ENCODE measurements at places on chromosomes 4 and X.

GRCh38 chrX:105723966-105724735, 98.2 kb upstream of the NRK start:
- DNase-seq: no peak

GRCh38 chrX:122582280-122582974, 601.7 kb upstream of the GRIA3 start:
- no peak for DNase-seq

DNA sequence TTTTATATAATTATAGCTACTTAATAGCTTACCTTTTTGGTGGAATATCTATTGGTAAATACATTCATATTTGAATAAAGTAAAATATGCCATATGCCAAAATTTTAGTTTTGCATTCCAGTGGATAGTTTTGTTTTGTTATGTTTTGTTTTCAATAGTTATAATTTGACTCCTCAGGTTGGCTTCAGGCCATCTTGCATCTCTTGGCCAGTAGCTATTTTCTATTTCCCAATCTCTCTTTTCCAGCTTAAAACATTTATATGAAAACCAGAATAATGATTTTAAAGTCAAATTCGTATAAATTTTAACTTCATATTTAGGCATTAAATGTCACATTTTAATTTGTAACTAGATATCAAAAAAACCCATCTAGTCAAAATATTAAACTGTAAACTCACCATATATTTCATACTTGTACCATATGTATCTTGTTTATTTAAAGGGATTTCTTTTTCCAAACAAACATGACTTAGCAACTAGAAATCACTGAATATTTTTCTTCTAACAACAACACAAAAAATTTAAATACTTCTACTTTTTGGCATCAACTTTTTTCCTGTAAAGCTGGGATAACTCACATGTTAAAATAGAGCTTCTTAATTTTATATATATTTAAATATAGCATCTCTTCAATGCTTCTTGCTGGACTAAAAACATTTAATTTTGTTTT, 1209.6 kb downstream of the PCDH7 start:
- no peak for DNase-seq

DNA sequence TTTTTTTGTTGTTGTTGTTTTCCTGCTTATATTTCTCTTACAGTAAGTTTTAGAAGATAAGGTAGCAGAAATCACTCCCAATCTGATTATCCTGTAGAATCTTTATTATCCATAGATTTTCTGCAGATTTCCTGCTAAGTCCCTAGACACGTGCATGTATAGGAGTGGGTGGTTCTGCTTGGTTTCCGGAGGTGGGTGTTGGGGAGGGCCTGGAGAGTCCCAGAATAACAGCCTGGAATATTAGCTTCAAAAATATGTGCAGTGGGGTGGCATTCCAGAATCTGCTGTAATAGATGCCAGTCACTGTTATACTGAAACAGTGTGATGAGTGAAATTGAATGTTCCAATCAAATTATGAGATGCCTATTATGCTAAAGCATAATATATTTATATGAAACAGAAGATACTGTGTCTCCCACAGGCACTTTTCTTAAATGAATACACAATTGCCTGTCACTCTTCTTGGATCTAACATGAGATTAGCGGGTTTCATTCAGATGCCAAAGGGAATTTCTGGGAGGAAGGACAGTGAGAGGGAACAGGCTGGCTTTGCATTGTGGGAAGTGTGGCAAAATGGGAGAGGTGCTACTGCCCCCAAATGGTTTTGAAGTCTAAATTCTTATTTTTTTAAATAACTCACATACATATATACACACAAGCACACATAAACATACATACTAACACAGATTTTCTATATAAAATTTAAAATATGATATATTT, 37.6 kb downstream of the C4orf50 start:
- DNase-seq: no peak

DNA sequence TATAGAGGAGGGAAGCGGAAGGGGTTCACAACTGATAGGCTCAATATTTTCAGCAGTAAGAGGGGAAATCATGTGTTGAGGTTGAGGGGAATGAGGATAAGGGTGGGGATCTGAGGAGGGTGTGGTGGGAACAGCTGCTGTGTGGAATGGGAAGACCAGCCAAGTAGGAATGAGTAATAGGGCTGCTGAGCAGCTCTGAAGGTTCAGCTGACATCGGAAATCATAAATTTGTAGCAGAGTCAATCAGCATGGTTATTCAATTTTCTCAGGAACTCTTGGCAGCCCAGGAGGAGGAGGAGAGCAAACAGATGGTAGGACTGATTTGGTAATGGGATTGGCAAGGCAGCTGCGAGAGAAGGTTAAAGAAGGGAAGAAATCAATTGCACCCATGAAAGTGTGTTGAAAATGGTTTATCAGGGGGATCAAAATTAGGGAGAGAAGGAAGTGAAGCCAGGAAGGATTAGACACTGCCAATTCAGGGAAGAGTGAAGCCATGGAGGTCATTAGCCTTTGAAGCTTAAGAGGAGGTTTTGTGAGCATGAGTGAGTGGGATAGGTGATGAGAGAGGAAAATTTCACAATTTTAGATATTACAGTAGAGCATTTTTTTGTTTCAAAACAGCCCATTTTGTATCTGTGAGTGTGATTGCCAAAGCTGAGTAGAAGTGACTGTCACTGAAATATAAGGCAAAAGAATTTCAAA, 82.6 kb downstream of the PCDH7 start:
- no peak for DNase-seq

- no peak for DNase-seq
These were observed 88.2 kb downstream of the CRMP1 start for GRCh38 chr4:5804656-5805055.

- DNase-seq: no peak
These were observed 1485.6 kb downstream of the PCDH19 start for GRCh38 chrX:98924511-98924910.

DNA sequence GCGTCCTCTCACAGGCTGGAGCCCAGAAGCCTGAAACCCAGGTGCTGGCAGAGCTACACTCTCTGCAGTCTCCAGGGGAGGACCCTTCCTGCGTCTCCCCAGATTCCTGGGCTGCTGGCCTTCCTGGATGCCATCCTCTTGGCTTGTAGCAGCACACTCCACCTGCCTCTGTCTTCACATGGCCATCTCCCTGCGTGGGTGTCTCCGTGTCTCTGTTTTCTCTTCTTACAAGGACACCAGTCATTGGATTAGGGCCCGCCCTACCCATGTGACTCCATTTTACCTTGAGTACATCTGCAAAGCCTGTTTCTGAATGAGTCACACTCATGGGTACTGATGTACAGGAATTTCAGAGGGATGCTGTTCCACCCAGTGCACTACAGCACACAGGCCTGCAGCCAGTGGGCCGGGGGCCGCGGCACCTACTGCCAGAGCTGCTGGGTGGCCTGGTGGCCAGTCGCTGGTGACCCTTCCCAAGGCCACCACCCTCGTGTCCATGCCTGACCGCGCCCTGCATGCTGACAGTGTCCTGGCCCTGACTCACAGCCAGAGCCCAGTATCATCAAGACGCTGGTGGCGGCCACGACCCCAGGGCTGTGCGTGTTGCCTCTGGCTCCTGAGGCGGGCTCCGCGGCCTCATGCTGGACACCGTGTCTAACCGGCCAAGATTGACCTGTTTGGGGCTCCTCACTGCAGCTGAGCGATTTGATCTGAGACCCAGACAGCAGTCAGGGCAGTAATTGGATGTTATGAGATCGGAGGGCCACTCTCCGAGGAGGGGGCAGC, 63.6 kb upstream of the NKX1-1 start:
- DNase-seq: no peak

GRCh38 chrX:26845056-26845455, 618.1 kb downstream of the PPP4R3C start:
- DNase-seq: no peak

GRCh38 chr4:165580351-165580905, 201.6 kb downstream of the CPE start:
- no peak for DNase-seq

DNA sequence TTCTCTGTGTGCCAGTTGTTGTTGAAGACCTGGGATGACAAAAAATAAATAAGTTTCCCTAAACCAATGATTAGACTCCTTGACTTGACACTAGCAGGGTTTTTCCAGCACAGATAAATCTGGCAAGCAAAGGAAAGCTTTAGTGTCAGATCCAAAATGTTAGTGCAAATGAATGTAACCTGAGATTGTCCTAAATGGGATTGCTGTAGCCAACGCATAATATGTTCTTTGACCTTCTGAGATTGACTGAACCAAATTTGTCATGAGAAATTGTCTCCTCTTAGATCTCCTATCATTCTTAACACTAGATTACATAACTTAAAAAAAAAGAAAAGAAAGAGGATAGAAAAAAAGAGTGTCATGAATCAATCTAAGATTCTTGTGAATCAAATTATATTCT, 196.5 kb downstream of the RELL1 start:
- DNase-seq: no peak

- no peak for DNase-seq
These were observed 153.9 kb upstream of the TENM3 start for GRCh38 chr4:182089326-182089725.

GRCh38 chrX:87525771-87526229, 8.2 kb downstream of the KLHL4 start:
- DNase-seq: no peak

GRCh38 chrX:10726647-10727046, 106.3 kb upstream of the MID1 start:
- DNase-seq: no peak

GRCh38 chr4:7161721-7162214, 30.6 kb upstream of the SORCS2 start:
- no peak for DNase-seq

DNA sequence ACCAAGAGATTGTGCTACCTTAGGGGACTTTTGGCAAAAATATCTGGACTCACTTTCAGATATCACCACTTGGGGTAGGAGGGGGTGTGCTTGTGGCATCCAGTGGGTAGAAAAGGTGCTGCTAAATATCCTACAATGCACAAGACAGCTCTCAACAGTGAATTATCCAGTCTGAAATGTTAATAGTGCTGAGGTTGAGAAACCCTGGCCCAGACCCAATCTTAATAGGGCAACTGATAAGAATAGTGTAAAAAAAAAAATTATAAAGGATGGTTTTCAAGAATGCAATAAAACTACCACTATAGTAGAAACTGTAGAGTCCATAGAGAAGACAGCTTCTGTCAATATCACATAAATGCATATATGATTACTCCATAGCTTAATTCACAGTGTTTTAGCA, 185.5 kb downstream of the ZNF330 start:
- no peak for DNase-seq

DNA sequence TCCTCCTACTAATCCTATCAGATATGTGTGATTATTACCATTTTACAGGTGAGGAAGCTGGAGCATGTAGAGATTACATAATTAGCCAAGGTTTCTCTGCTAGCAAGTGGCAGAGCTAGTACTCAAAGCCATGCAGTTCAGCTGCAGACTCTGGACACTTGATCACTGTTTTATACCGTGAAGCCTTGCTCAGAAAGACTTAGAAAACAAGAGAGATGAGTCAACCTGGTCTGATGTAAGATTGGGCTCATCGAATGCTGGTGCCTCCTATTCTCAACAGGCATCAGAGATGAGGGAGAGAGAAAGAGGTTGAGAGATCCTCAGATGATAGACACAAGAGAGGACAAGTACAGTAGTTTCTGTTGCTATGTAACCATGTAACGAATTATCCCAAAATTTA, 19.0 kb upstream of the PDE5A start:
- no peak for DNase-seq

- no peak for DNase-seq
These were observed 144.9 kb downstream of the PJA1 start for GRCh38 chrX:69020316-69020715.

All from CD14-positive monocyte (primary cell).